ENCODE measurements at places on chromosomes 5 and 9.

DNA sequence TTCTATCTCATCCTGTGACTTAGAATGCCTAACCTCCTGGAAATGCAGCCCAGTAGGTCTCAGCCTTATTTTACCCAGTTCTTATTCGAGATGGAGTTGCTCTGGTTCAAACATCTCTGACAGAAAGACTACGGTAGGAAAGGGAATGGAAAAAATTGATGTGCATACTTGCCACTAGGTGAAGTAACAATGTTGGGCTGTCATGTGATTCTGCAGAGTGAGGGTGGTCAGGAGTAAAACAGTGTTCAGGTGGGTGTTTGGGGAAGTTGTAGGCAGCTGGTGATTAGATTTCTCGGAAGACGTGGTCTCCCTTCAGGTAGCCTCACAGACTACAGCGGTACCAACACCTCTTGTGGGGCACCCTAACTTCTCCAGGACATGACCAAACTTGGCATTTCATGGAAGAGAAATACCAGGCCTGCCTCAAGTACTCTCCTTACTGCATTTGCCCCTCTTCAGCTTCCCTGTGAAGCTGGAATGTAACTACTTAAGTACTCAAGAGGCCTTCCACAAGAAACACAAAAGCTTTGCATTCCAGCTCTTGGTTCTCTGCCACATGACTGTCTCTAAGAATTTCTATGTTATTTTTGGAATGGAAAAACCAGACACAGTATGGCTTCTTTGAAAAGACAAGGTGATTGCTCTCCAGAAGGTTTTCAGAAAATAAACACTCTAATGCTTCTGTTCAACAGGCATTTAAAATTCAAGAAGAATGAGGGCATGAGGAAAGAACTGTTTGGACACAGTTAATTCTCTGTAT lies 17.4 kb upstream of the ENTREP1 start:
- DNase-seq, result no peak

- DNase-seq, result no peak
Measured at GRCh38 chr5:78974011-78974410, 11.1 kb downstream of the ARSB start.

DNA sequence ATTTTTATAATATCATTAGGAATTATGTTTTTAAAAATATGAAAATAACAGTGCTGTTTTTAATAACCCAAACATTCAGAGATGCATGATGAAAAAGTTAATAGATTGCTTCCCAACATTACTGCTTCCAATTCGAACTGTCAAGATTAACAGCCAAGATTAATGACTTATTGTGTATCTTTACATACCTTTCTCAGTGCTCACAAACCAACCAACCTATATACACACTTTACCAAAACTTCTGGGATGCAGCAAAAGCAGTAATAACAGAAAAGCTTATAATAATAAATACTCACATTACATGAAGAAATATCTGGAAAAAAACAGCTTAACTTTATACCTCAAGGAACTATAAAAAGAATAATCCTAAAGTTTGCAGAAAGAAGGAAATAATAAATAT lies 82.1 kb downstream of the TMEM232 start:
- no peak for DNase-seq

DNA sequence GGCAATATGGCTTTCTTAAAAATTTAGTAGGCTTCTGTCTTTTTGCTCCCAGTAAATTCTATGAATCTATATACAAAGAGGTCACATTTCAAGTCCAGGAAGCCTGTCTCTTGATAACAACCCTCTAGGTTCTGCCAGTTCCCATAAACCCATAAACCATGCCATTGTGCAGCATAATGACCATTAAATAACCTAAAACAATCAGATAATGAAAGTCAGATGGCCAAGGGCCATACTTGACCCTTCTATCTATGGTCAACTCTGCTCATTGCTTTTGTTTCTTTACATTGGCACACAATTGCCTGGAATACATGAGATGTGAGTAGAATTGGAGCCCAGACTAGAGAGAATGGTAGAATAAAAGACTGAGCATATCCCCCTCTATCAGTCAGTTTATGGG lies 305.4 kb upstream of the KIF2A start:
- DNase-seq, result no peak

DNA sequence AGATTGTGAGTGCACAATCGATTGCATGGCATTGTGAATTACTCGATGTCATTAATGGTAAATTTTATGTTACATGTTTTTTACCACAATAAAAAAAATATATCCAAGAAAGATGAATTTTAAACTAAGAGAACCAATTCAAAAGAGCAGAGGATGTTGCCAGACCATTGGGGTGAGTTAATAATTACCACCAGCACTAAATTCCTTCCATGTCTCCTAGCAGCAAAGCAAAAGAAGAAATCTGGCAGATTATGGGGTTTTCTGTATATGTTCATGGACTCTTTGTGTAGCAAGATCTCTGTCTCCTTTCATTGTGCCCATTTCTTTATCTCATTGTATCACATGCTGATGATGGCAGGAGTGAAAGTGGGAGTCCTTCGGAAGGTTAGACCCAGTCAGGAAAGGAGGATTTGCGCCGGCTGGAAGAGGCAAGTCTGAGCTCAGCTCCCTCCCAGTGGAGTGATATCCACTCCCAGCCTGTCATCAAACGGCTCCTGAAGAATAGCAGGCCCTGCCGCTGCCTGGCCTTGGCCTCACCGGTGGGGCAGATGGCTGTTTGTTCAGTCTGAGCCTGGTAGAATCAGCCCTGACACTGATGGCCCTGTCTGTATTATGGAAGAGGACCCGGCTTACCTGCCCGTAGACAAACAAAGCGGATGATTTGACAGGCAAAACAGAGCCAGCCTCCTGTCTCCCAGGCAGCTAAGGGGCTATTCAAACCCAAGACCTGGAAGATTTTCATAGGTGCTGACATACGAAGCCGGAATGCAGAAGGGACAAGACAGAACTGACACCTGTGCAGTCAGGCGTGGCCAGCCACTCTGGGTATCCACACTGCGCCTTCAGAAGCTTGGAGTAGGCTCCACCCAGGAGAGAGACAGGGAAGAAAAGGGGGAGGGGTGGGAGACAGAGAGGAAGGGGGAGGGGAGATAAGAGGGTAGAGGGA lies 21.9 kb upstream of the FOXE1 start:
- DNase-seq, result no peak

DNA sequence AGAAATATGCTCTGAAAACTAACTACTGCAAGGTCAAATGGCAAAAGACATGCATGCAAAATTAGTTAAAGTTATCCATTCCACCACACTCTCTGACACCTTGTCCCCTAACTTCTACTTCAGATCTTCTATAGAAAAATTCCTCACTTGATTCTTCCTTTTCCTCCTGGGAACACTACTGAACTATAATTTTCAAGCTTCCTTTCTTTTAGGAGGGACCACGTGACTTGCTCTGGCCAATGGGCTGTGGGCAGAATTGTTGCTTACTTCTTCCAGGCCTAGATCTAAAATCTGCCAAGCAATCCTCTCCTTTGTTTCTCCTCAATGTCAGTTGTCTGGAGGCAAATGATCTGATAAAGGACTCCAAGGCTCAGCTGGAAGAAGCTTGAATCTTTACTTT lies 441.0 kb downstream of the CDK5RAP2 start:
- DNase-seq, result no peak

DNA sequence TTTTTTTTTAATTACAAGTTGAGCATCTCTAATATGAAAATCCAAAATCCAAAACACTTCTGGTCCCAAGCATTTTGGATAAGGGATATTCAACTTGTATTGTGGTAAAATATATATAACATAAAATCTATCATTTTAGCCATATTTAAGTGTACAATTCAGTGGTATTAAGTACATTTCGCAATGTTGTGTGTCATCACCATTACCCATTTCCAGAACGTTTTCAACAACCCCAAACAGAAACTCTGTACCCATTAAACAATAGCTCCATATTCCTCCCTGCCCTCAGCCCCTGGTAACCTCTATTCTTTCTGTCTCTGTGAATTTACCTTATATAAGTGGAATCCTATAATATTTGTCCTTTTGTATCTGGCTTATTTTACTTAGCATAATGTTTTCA lies 24.9 kb downstream of the TICAM2 start:
- DNase-seq, result no peak

- no peak for DNase-seq
Measured at GRCh38 chr9:5621327-5621726, 7.6 kb upstream of the RIC1 start.

- peak; percentile 69 for DNase-seq
Measured at GRCh38 chr9:79572608-79573411, 1.0 kb downstream of the TLE4 start.

DNA sequence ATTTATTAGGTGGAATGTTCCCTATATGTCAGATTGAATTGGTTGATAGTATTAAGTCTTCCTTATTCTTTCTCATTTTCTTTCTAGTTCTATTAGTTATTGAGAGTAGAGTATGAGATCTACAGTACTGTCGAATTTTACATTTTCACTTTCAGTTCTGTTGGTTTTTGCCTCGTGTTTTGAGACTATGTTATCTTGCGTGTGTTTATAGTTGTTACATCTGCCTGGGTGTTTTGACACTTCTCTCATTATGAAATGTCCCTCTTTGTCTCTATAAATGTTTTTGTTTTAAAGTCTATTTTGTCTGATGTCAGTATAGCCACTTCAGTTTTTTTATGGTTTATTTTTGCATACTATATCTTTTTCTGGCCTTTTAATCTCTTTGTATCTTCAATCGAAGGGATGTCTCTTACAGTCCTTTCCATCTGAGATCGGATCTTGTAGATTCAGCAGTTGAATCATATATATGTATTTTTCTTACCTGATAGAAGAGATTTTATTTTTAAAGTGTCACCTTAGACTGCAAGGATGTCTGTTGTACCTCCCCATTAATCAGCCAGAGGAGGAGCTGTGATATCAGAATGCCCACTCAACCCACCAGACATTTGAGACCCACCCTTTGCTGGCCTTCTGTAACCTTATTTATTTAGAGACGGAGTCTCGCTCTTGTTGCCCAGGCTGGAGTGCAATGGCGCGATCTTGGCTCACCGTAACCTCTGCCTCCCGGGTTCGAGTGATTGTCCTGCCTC lies 20.7 kb downstream of the EHMT1 start:
- DNase-seq, result no peak

- DNase-seq, result no peak
Measured at GRCh38 chr9:127941062-127941960, 3.7 kb upstream of the DPM2 start.

DNA sequence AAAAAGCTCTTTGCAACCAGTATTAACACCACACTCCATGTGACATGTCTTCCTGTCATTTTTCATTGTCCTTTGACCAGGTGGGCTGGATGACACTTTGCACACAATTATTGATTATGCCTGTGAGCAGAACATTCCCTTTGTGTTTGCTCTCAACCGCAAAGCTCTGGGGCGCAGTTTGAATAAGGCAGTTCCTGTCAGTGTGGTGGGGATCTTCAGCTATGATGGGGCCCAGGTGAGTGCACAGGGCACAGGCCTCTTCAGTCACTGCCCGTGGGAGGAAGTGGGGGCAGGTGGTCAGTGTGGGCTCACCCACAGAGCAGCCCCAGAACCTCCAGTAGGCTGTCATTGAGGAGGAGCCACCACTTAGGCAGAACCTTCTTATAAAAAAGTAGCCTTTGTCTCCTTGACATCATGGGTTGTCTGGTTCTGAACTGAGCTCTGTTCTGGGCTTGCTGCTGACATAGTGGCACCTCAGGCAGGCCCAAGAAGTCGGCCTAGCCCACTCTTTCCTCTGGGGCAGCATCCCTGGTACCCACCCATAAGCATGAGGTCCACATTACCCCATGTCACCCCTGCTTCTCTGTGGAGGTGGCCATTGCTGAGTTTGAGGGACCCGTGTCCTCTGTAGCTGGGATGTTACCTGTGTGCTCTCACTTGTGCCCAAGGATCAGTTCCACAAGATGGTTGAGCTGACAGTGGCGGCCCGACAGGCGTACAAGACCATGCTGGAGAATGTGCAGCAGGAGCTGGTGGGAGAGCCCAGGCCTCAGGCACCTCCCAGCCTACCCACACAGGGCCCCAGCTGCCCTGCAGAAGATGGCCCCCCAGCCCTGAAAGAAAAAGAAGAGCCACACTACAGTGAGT lies 39.3 kb downstream of the SECISBP2 start:
- no peak for DNase-seq

DNA sequence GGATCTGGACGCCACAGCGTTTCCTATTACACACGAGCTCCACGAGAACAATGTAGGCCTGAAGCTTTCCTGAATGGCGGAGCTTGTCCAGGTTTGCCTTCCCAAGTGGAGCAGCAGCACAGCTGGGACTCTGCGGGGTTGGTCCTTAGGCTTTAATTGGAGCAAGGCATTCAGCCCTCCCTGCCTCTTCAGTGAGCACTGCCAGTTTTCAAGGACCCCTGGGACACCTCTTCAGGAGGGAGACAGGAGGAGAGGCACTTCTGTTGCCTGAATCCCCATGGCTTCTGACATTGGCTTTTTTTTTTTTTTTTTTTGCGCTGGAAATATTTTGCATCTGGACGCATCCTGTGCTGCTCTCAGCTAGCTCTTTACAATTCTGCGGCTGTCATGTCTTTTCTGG lies 179.4 kb downstream of the SEMA6A start:
- DNase-seq, result no peak

DNA sequence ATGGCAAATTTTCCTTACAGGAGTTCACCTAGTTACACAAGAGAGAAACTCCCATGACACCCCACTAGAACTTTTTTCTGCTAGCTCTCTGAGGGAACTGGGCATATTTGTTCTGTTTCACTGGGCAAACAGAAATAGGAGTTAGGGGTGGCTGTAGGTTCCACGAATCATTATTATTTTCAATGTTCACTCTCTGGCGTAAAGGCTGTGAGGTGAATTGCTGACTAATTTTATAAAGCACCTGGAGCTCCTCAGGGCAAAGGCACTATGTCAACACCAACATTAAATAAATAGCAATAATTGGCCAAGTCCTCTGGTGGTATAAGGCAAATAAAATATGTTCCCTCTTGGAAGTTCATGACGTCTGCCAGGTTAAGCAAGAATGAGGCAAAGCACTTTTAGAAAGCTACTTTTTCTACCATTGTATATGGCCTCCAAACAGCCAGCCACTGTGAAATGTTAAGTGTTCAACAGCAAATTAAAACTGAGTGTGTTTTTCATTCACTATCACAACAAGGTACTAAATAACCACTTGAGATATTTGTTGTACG lies 344.6 kb downstream of the PDE4D start:
- DNase-seq, result no peak

DNA sequence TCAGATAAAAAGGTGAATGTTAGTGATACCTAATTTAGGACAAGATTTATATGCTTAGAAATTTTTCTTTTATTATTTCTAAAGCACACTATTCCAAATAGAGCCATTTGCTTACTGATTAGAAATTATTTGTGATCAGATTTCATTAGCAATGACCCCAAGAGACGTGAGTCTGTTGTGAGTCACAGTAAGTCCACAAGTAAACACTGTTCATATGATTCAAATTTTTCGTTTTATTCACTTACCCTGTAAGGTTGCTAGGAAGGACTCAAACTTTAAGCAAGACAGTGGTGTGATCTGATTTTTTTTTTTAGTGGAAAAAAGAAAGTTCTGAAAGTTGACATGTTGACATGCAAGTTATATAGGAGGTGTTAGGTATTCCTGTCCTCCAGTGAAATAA lies 1.2 kb downstream of the CARD6 start:
- no peak for DNase-seq

Data from activated CD4-positive, alpha-beta memory T cell treated with anti-CD3 and anti-CD28 coated beads for 36 hours (primary cell).